ENCODE measurements at places on chromosomes 6 and 20.

DNA sequence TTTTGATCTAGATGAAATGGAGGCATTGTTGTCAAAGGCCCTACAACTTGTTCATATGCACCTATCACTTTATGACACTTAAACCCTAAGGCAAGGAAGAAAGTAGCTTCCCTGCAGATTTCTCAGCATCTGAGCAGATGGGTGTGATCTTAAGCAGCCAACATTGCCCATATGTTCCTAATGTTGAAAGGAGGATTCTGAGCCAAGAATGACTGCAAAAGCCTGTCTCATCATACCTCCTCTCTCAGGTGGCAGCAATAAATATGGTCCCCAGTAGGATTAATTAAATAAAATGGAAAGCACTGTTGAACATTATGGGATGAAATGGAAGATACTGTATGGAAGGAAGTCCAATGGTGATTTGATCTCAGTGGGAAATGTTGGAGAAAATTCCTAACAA is 538.1 kb upstream of the MAN1A1 start:
- DNase-seq = no peak

- DNase-seq = no peak
These were observed 182.8 kb upstream of the FOXQ1 start for GRCh38 chr6:1129131-1129530.

- no peak for DNase-seq
These were observed 11.7 kb upstream of the STX7 start for GRCh38 chr6:132524646-132525045.

- DNase-seq = no peak
These were observed 207.4 kb upstream of the ZNF217 start for GRCh38 chr20:53800883-53801604.

DNA sequence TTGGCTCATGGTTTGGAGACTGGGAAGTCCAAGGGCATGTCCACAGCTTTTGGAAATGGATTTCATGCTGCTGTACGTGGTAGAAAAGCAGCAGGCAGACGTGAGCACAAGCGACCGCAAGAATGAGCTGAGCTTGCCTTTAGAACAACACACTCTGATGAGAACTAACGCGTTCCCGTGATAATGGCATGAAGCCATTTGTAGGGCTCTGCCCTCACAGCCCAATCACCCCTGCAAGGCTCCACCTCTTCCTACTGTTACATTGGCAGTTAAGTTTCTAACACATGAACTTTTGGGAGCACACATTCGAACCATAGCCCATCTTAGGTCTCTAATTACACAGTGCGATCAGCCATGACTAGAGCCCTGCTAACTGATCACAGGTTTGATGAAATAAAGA is 107.5 kb upstream of the TMEM170B start:
- DNase-seq = no peak

- no peak for DNase-seq
These were observed 52.0 kb downstream of the MAP3K5 start for GRCh38 chr6:136740050-136740974.

DNA sequence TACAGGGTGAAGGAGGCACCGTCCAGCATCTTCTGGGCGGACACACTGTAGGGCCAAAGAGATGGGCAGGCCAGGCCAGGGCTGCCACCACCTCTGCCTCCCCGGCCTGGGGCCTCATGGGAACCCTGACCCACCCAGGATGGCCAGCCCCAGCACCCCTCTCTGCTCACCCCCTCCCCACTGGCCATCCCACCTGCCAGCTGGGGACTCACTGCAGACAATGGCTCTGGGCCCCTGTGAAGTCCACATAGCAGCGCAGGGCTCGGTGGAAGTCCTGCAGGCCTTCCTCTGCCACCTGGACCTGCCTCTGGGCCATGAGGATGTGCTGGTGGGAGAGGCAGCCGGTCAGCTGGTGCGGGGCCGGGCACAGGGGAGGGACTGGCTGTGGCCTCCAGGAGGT is 3.6 kb upstream of the C20orf144 start:
- DNase-seq = no peak

DNA sequence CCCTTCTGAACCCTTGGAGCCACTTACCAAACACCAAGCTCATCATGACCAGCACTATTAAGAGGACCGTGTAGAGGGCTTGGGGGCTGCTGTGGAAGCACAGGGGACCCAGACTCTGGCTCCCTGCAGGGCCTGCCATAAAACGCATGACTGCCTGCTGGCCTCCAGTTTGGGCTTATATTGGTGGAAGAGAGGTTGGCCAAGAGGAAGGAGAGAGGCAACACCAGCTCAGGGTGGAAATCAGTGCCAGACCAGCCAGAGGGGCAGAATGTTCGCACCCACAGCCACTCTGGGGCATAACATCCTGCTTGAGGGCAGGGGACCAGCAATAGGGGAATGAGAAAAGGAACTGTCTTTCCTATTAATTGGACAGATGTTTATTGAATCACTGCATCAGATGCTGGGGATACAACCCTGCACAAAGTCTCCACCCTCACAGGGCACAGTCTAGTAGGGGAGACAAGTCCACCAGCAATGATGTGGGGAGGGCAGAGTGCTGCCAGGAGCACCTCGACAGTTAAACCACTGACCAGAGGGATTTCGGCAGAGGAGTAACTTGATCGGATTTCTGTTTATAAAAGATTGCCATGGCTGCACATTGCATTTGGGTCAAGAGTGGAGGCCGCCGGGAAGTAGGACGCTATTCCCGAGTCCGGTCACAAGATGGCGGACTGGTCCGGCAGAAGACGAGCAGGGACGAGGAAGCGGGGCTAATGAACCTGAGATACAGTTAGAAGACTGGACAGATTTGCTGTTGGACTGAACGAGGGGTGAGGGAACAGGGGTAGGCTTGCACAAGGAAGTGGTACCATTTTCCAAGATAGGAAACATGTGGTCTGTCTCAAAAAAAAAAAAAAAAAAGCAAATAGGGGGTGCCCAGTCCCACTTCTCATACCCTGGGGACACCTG is at the start of gene LY6G5C:
Gene LY6G5C, minus strand, starts transcription at position 842 of the 909 bp plus-strand sequence. Its CDS starts 694 bp downstream, at position 148.
- DNase-seq = peak; percentile 92

- DNase-seq = no peak
These were observed 17.9 kb downstream of the MAVS start for GRCh38 chr20:3864518-3864917.

GRCh38 chr20:23147964-23148730 is 62.0 kb upstream of the CD93 start:
- DNase-seq = peak; percentile 81

DNA sequence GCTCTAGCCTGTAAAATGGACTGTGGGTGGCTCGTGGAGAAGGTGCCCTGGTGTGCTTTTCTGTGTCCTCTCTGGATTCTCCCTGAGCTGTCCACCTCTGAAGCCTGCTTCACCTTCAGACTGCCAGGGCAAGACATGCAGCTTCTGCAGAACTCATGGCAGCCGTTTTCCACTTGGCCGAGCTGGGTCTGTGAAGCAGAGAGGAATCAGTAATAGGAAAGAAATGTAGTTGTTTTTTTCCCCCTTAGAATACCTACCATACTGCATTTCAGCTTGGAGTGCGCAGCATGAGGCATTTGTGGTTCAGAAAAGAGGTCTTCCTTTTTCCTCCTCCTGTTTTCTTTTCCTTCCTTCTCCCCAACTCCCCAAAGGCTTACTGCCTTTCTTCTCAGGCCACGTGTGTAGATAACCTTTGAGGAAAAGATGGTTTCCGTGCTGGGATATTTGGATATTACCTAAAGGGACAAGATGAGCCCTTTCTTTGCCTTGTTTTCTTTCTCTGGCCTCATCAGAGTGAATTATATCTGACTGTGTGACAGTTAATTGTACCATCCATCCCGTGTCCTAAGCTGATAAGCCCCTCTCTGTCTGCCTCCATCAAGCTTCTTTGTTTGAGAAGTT is 39.4 kb downstream of the RREB1 start:
- no peak for DNase-seq

DNA sequence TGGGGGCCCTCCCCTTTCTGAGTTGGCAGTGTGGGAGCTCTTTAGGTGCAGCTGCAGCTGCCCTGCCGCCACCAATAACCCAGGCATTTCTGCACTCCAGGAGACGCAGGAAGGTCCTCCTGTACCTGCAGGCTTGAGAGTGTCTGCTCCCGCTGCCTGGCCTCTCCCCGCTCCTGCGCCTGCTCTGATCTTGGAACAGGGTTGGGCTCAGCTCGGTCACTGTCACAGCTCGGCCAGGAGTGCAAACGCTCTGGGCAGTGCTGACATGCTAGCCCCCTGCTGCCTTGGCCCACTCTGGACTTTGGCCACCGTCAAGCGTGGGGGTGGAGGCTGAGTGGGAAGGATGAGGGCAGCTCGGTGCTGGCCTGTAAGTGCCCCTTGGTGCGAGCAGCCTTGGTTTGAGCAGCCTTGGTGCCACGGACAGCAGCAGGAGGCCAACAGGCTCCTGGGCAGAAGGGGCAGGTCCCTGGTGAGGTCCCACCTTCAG is 738.1 kb upstream of the GJE1 start:
- no peak for DNase-seq

GRCh38 chr20:44606725-44607441 is 24.5 kb downstream of the PKIG start:
- no peak for DNase-seq

GRCh38 chr6:161048641-161049040 is 57.1 kb downstream of the MAP3K4 start:
- DNase-seq = no peak

DNA sequence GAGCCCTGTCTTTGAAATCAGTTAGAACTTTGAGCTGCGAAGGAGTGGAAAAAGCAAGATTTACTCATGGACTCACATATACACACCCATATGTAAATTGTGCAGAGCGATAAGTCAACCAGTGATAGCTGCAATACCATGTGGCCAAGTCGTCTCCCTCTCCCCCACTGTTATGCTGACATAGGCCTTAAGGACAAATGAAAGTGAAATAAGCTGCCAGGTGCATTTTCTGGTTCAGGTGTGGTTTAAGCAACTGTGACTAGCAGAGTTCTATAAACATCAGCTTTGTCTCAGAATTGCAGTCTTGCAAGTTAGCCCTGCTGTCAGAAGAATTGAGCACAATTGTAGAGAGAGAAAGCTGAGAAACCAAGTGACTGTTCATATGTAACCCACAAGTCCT is 9.6 kb downstream of the FAM83B start:
- DNase-seq = no peak

Measured in dermis blood vessel endothelial cell (primary cell).